Gastroesophageal sphincter (tissue), 4 donors: ENCODE measurements at places on chromosomes 7 and 10. TPM values are rescaled to one million over a fixed set of nuclear protein-coding genes. Genes with fewer than 3 reads are reported as not detected.

DNA sequence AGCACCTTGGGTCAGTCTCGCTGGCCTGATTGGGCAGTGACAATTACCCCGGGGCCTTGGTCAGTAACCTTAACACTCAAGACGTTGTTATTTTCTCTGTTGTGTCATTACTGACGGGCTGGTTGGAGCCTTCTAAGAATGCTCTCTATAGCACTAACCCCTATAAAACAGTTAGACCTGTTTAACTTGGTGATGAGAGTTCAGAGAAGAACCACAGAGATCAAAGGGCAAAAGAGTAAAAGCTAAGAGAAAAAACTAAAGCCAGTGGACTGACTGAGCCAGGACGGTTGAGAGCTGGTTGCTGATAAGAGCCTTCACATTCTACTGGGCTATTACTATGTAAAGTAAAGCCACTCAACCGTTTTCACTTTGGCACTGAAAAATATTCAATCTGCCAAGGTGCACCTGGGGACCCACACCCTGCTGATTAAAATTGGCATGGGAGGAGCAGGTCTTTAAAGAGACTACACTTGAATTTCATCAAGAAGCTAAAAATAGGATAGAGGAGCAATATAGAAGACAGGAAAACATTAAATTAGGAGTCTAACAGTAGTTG lies 13.6 kb upstream of the ITGB1 start:
- no peak for ATAC-seq

DNA sequence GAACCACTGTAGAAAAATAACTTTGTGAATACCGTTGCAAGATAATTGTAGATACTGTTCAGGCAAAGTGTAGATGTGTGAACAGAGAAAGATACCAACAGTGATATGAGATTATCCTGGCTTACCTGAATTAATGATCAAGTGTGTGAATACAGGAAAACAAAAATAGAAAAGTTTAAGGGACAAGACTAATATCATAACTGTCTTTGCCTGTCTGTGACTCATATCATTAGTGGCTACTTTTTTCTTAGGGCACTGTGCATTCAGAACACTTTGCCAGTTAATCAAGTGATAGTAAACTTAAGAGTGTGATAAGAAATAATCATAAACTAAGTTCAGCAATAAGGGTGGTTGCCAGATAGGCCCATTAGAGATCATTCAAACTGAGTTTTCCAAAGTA lies 323.0 kb upstream of the LRGUK start:
- no peak for ATAC-seq

POLR3A gene
- 13.5 TPM for total RNA-seq

GPRIN2 gene
- 1.6 TPM for total RNA-seq
